ENCODE measurements at places on chromosomes 5 and 9.

DNA sequence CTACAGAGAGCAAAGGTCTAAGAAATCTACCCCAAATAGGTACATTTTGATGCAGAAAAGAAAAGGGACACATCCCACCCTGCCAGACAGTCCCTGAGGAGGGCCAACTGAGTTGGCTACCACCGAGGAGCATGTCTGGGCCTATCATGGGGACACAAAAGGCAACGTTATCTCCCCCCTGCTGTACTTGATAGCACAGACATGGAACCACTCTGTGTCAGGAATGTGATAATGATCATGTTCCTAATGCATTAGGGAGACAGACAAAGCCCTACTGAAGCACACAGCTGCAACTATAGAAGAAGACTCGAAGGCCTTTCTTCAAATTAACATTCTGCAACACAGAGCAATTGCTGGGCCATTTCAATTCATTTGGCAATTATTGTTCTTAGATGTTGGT, 84.5 kb downstream of the ENC1 start:
- no peak for DNase-seq

DNA sequence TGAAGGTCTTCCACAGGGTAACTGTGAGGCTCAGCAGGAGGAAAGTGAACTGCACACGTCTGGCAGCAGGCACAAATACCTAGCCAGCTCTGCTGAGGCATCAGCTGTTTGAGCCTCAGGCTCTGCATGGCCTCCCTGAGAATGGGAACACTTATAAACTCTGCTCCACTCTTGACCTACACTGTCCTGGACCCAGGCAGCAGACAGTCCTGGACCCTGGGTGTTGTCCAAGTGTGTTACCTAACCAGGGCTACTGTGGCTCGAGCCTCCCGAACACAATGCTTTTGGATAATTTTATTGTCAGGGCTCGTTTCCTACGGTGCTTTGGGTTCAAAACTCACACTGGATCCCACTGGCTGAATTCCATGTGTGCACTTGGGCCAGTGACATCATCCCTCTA, 497.9 kb downstream of the SEMA5A start:
- DNase-seq = no peak

DNA sequence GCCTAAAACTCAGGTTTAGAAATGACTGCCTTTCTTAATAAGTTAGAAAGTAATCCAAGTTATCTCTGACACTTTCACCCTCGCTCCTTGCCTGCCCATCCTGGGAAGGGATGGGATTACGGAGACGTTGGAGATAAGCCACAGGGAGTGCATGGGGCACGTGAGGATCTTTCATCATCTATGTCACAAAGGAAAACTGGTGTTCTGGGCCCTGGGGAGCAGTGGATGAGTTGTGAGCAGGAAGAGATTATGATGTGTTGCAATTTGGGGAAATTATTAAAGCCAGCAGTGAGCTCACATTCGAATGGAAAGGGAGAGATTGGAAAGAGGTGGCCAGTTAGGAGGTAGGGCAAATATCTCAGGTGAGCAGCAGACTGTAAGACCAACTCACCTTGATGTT, 12.8 kb downstream of the AFAP1L1 start:
- no peak for DNase-seq

DNA sequence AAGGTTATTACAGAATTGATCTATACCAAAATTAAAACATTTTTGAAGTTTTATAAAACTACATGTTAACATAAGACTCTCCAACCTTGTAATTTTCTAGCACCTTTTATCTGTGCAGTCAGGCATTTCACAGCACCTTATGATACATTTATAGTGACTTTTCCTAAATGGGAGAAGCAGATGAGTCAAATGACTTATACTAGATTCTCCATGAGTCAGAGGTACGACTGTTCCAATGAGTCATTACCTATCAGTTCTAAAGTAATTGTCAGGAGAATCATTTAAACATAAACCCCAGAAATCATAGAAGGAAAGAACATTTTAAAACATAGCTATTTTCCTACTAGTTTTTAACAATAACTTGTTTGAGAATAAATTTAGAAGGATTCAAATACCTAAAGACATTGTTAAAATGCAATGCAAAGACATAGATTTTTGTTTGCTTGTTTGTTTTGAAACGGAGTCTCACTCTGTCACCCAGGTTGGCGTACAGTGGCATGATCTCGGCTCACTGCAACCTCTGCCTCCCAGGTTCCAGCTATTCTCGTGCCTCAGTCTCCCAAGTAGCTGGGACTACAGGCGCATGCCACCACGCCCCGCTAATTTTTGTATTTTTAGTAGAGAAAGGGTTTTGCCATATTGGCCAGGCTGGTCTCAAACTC, 34.7 kb upstream of the DMXL1 start:
- no peak for DNase-seq

GRCh38 chr9:86352440-86353077, 1.7 kb downstream of the TUT7 start:
- peak; percentile 16 for DNase-seq

- no peak for DNase-seq
Measured at GRCh38 chr5:133895979-133896845, 72.2 kb downstream of the C5orf15 start.

- DNase-seq = no peak
Measured at GRCh38 chr5:18329328-18329727, 695.1 kb downstream of the TAF11L14 start.

- DNase-seq = no peak
Measured at GRCh38 chr9:127203681-127204327, 60.8 kb upstream of the GARNL3 start.

GRCh38 chr5:5572010-5572865, 149.8 kb downstream of the ICE1 start:
- DNase-seq = no peak

DNA sequence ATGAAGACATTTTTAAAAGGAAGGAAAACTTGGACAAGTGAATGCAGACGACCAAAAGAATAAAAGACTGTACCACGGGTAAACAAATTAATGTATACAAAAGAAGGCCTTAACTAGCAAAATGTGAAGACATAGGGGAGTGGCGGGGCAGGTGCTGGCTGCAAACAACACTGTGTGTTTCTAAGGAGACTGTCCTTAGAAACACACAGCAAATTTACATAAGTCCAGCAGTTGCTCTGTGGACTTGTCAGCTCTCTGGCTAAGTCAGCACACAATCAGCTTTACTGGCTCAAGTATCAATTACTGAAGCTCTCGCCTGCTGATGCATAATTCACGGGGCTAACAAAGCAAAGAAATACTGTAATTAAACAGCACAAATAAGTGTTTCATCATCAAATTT, 24.8 kb downstream of the PTBP3 start:
- DNase-seq = no peak

GRCh38 chr5:170745481-170746071, 37.9 kb upstream of the GABRP start:
- no peak for DNase-seq

DNA sequence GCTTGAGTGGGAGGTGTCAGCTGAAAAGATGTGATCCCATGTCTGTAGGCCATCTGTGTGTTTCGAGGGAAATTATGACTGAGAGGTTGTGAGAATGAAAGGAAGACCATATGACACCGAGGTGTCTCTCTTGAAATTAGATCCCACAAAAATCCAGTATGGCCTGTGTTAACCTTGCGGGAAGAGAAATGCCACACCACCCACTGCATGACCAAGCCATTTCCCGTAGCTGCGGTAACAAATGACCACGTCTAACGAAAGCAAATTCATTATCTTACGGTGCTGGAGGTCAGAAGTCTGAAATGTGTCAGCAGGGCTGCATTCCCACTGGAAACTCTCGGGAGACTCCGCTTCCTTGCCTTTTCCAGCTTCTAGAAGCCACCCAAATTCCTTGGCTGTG, 11.6 kb downstream of the C9orf57 start:
- no peak for DNase-seq

GRCh38 chr5:102855681-102856388, 100.7 kb downstream of the PAM start:
- DNase-seq = no peak

GRCh38 chr9:125470767-125471580, 209.3 kb downstream of the GAPVD1 start:
- no peak for DNase-seq

DNA sequence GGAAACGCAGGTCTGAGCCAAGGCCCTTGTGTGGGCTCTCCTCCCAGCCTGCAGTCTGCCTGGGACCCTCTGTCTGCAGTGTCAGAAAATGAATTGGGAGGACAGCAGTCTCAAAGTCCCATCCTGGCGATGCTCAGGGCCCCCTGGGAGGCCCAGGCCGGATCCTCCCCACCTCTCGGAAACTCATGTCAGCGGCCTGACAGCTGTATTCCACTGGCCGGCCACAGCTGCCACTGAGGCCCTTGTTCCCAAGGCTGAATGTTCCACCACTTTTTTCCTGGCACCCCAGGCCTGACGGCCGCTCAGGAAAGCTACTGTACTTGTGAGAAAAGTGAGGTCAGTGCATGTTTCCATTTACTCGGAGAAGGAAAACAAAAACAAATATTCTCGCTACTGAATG, 180.0 kb downstream of the FGF18 start:
- peak; percentile 28 for DNase-seq

DNA sequence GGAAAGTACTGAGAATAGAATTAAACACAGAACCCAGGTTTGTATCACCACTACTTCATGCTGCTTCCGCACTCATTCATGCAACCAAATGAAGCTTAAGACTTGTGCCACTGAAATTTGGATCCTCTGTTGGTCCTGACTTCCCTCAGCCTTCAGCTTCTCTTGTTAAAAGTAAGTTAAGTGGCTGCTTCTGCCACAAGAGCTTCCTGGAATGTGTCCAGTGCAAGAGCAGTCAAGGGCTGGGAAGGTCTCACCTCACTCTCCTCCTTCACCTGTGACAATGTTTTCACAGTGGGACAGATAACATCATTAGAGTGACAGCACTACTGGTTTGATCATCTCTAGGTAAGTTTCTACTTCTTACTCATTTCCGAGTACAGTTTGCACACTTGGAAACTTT, 7.9 kb downstream of the SNCAIP start:
- no peak for DNase-seq
